Effector CD8-positive, alpha-beta T cell (primary cell): ENCODE measurements at places on chromosomes 5 and 9.

DNA sequence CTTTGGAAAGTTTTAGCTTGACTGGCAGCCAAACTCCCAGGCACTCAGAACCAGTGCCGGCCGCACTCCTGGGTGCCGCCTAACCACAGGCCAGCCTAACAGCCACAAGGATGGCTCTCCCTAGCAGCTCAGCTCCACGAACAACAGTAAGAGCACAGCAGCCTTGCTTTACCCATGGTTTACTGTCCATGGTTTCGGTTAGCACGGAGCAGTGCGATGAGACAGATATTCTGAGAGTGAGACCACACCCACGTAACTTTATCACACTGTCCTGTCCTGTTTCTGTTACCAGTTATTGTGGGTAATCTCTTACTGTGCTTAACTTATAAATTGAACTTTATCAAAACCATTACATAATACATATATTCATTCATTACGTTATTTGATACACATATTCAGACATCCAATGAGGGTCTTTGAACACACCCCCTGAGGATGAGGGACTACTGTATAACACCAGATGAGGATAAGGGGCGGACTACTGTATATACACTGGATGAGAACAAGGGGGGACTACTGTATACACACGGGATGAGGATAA is 12.4 kb downstream of the CLPTM1L start:
- DNase-seq = no peak

DNA sequence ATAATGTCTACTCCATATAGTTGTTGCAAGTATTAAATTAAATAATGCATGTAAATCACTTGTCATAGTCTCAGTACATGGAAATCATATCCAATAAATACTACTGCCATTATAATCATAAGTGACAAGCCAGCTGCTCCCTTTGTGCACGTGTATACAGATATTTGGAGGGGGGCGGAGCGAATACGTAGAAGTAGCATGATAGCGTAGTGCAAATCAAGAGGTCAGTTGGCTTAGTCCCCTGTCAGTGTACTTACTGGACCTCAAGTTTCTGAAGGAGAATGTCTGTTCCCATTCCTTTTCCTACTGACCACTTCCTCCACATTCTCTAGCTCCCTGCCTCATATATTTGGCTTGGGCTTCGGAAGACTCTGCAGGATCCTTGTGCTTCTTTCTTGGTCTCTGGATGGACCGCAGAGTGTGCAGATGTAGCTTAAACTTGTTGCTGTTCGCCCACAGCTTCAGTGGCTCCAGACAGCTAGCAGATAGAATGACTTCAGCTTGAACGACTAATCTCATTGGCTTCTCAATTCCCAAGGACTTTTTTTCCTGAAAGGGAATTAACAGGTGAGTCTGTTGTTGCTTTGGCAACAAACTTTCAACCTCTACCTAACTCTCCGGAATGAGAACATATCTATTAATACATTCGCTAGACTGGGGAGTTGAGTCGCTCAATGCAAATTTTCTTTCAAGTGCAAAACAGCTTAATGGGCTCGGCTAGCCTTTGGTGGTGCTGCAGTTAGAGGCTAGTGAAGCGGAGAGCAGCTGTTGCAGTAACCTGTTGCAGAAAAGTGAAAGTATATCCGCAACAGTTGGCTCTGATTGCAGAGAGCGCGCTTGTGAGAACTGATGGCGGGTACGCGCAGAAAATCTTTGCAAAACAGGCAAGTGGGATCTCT is at the start of gene PCDHB1:
Gene PCDHB1, plus strand, starts transcription at position 753 of the 899 bp plus-strand sequence. Its CDS starts 97 bp downstream, at position 850.
- no peak for DNase-seq

DNA sequence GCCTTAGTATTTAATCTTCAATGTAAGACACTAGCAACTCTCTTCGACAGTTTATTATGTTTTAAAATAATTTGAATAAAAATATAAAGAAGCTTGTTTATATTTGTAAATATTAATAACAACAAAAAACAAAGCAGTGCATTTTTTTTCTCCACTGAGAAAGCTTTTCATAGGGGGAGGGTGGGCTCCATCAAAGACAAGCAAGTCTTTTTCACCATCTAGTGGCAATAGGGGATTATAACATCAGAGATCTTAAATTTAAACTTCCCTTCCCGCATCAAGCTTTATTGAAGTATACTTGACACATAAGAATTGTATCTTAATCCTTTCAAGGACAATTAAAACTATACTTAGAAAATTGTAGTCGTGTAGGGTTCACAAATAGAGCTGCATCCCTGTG is 9.3 kb upstream of the OR13F1 start:
- DNase-seq = no peak

DNA sequence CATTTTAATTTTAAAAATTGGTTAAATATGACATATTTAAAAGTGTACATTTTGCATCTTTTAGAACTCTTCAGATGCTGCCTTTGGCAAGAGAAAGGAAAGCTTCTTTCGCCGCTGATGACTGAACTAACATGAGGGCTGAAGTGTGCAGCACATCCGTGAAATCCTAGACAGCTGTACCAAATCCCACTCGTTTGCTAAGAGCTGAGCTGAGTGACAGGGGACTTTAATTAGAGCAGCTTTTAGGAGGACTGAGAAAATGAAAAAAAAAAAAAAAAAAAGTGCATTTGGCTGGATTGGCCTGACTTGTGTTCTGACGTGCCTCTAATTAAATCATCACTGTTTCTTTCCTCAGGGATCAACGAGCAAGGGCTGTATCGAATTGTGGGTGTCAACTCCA is 271.3 kb downstream of the ARHGAP26 start:
- DNase-seq = no peak

DNA sequence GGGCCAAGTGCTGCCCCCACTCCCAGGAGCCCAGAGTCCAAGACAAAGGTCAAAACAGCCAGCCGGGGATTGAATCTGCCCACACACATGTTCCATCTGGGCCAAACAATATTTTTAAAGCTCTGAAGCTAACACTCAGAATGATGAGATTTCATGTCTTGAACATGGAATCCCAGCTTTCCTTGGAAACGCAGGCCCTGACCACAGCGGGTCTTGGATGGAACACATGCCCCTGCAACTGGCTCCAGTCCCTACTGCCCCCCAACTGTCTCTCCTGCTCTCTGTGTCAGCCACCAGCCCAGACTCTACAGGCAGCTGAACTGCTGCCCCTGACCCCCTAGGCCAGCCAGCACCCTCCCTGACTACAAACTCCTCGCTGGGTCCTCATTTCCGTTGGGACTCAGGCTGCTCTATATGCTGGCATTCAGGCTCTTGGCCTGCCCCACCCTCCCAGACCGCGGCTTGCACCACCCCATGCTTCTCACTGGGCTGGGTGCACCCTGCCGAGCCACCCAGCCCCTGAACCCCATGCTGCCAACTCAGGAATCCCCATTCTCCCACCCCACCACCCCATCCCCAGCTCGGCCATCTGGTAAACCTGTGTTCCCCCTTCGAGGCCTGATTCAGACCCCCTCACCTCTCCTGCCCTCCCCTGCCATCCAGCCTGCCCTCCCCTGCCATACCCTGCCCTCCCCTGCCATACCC is 71.7 kb downstream of the ADAMTS2 start:
- no peak for DNase-seq

- DNase-seq = no peak
These were observed 70.3 kb downstream of the CDH18 start for GRCh38 chr5:19917588-19918122.
